Breast epithelium (tissue), 4 donors: ENCODE measurements at places on chromosomes 4 and X. TPM values are rescaled to one million over a fixed set of nuclear protein-coding genes. Genes with fewer than 3 reads are reported as not detected.
A peak's percentile ranks its signal among the peaks of the same experiment; 100 is the strongest.

DNA sequence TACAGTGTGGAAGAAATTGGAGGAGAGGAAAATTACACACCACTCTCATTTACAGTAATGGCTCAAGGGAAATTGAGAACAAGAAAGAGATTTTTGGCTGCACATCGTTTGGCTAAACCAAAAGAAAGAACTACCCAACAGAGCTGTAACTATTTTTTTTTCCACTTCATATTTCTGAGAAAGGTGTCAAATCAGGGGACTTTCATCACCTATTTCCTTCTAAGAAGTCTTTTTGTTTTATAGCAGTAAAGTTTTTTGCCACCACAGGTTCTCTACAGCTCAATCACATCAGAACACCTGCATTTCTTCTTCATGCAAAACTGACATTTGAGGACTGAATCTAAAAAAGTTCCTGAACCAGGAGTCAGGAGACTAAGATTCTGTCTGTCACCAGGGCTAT, 57.5 kb upstream of the TNIP3 start:
- H3K27ac ChIP-seq = no peak overlapping the region
- no peaks in the 10 kb centered on the region for H3K27me3 ChIP-seq
- no peak for DNase-seq
- H3K36me3 ChIP-seq = no peaks in the 10 kb centered on the region
- H3K4me1 ChIP-seq = no peaks in the 10 kb centered on the region
- H3K4me3 ChIP-seq = no peak overlapping the region

- DNase-seq = no peak
- H3K27me3 ChIP-seq = peaks cover 32% of the 10 kb centered on the region
- no peaks in the 10 kb centered on the region for H3K4me1 ChIP-seq
- H3K27ac ChIP-seq = no peak overlapping the region
- no peaks in the 10 kb centered on the region for H3K36me3 ChIP-seq
These were observed 176.2 kb upstream of the CXorf66 start for GRCh38 chrX:140141444-140142029.

- H3K4me3 ChIP-seq = no peak overlapping the region
- H3K27ac ChIP-seq = no peak overlapping the region
- no peaks in the 10 kb centered on the region for H3K4me1 ChIP-seq
- no peaks in the 10 kb centered on the region for H3K27me3 ChIP-seq
These were observed 26.0 kb downstream of the SMIM43 start for GRCh38 chr4:121738780-121739535.

- H3K4me3 ChIP-seq = no peak overlapping the region
- DNase-seq = no peak
- H3K27ac ChIP-seq = no peak overlapping the region
- H3K36me3 ChIP-seq = no peaks in the 10 kb centered on the region
- H3K4me1 ChIP-seq = no peaks in the 10 kb centered on the region
These were observed 21.8 kb upstream of the PPA2 start for GRCh38 chr4:105495667-105496066.

DNA sequence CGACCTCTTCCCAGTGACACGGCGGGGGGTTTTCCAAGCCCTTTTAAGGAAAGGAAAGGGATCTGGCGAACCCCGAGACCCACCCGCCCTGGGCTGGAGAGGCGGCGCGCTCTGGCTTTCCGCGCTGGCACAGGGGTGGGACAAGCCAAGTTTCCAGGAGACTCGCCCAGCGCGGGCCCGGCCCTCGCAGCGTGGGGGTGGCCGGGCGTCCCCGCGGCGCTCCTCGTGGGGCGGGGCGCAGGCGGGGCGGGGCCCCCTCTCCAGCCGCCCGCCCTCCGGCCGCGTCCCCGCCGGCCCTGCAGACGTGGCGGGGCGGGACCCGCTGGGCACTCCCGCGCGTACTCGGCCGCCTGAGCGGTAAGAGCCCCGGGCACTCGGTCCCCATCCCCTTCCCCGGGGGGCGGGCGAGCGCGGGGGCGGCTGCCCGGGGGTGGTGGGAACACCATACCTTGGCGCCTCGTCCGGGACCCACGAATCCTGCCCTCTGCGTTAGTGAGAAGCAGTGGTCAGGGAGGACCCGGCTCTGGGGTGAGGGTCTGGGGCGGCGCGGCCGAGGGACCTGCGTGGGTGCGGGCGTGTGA, at the start of gene FAM114A1:
Gene FAM114A1, plus strand, starts transcription at position 329 of the 581 bp plus-strand sequence. CDS start 10,273 bp downstream, outside the sequence.
- H3K27ac ChIP-seq = peak within 1 kb of the TSS; percentile 95
- peak within 1 kb of the TSS; percentile 93 for H3K4me3 ChIP-seq
- peak; percentile 51 for DNase-seq
- H3K27me3 ChIP-seq = no peaks in the 10 kb centered on the region
- H3K4me1 ChIP-seq = no peaks in the 10 kb centered on the region
- no peaks in the 10 kb centered on the region for H3K36me3 ChIP-seq

DNA sequence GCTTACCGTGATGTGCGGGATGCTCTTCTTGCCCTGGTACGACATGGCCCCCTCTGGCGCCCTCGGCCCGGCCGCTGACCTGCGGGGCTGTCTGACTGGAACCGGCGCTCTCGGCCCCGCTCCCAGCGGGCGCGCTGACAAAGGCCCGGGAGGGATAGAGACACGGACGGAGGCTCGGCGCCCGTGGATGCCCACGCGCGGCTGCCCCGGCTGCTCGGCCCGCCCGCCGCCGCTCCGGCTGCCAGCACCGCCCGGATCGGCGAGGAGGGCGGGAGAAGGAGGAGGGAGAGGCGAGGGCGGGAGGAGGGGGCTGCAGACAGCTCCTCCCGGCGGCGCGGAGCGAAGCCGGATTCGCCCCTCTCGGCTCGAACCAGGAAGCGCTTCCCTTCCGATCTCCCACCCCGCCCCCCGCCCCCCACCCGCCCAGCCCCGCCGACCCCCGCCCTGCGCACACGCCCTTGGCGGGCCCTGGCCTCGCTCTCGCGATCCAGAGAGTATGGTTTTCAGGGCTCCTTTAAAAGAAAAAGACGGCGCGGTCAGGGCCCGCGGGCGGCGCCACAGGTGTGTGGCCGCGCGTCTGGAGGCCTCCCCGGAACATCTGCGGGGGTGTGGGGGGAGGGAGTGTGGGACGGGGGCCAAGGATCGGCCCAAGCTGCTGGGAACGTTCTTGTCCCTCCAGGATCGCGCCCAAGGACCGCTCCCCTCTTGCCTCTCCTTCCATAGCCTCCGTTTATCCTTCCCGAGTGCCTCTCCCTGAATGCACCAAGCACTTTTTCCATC, 4.5 kb downstream of the CRMP1 start:
- H3K36me3 ChIP-seq = no peaks in the 10 kb centered on the region
- peak overlapping the region; percentile 52 for H3K4me3 ChIP-seq
- no peak overlapping the region for H3K27ac ChIP-seq

DNA sequence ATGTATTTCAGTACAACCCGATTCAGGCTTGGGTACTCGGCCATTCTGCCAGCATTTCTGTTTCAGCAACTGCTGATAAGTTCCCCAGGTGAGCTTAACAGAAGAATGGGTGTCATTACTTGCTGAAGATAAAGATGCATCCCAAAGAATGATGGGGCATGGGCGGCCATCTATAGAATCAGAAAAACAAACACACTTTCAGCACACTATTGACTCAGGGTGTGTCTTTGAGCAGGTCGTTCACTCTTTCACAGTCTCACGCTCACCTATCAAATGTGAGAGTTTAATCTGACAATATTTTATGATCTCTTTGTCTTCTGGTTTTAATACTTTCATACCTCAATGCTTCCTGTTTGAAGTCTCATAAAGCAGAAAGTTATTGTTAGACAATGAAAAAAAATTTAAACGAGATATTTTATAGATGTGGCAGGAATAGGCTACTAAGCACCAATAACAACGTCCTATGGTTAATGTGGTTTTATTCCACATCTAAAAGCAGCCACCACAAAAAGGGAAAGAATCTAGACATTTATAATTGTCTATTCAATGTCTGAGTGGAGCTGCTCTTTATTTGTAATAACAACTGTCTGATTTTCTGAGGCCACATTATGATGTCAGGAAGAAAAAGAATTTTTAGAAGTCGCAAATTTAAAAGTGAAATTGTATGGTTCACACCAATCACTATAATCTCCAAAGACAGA, 17.0 kb downstream of the GASK1B start:
- no peak overlapping the region for H3K4me3 ChIP-seq
- no peaks in the 10 kb centered on the region for H3K36me3 ChIP-seq

DNA sequence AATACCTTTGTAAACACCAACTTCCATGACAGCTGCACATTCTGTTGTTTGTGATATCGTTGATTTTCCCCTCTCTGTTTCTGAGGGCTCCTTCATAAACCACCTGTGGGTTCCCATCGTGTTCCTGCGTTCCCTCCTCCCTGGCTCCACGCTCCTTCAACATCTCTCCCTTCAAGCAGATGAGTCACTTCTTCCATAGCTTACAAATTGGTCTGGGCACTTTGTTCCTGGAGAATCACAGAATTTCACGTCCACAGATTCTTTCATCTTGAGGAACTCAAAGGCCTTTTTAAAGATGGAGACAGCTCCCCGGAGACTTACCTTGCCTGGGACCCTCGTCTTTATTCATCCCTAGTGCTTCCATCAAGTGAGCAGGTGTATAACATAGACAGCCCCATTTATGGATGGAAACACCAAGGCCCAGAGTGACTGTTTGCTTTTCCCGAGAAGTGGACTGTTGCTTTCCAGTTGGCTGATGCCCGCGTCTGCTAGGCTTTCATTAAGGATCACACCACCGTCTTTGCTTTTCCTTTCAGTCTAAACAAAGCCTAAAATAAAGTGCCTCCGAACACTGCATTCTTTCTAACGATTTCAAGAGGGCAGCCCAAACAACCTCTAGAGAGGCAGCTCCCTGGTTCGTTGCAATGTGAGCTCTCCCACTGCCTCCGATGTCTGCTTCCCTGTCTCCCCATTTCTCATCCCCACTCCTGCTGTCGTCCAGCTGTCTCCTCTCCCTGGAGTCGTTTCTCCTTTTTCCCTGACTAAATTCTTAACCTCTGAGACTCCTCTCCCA, 146.3 kb upstream of the STX18 start:
- no peaks in the 10 kb centered on the region for H3K4me1 ChIP-seq
- H3K27me3 ChIP-seq = no peaks in the 10 kb centered on the region
- H3K27ac ChIP-seq = no peak overlapping the region
- no peak overlapping the region for H3K4me3 ChIP-seq
- no peak for DNase-seq

GRCh38 chr4:70637239-70637913, 8.8 kb downstream of the ENAM start:
- no peaks in the 10 kb centered on the region for H3K36me3 ChIP-seq
- no peak overlapping the region for H3K4me3 ChIP-seq
- H3K27ac ChIP-seq = no peak overlapping the region
- H3K4me1 ChIP-seq = no peaks in the 10 kb centered on the region

GRCh38 chrX:144335402-144335801, 451.5 kb downstream of the UBE2NL start:
- no peak overlapping the region for H3K4me3 ChIP-seq
- H3K27ac ChIP-seq = no peak overlapping the region
- no peaks in the 10 kb centered on the region for H3K36me3 ChIP-seq
- H3K27me3 ChIP-seq = no peaks in the 10 kb centered on the region

- no peaks in the 10 kb centered on the region for H3K27me3 ChIP-seq
- no peak for DNase-seq
- H3K4me3 ChIP-seq = no peak overlapping the region
- no peaks in the 10 kb centered on the region for H3K4me1 ChIP-seq
These were observed 6.7 kb upstream of the SH3BP2 start for GRCh38 chr4:2786152-2786671.

GRCh38 chr4:40486534-40486933, 143.1 kb downstream of the RBM47 start:
- H3K36me3 ChIP-seq = no peaks in the 10 kb centered on the region
- H3K27me3 ChIP-seq = no peaks in the 10 kb centered on the region
- peak overlapping the region; percentile 4 for H3K27ac ChIP-seq
- DNase-seq = no peak
- H3K4me1 ChIP-seq = no peaks in the 10 kb centered on the region
- H3K4me3 ChIP-seq = no peak overlapping the region

GRCh38 chrX:69551421-69552009, 47.4 kb downstream of the NALF2 start:
- no peaks in the 10 kb centered on the region for H3K4me1 ChIP-seq
- no peak overlapping the region for H3K4me3 ChIP-seq
- no peaks in the 10 kb centered on the region for H3K36me3 ChIP-seq
- no peaks in the 10 kb centered on the region for H3K27me3 ChIP-seq

DNA sequence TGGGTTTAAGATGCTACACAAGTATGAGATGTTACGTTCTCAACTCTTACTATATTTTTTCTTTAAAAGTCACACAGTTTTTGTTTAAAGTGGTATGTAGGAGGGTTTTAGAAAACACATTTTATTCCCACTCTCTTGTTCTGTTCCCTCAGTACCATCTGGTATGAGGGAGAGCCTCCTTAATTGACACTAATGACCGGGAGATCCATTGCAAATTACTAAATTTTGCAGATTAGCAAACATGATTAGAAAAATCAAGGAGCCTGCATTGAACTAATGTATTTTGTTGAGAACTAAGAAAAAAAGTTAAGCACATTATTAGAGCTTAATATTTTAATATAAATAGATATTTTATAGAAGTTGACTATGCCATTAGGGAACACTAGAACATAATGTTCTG, 87.3 kb upstream of the UNC5C start:
- DNase-seq = no peak
- no peaks in the 10 kb centered on the region for H3K36me3 ChIP-seq
- H3K4me1 ChIP-seq = no peaks in the 10 kb centered on the region

DNA sequence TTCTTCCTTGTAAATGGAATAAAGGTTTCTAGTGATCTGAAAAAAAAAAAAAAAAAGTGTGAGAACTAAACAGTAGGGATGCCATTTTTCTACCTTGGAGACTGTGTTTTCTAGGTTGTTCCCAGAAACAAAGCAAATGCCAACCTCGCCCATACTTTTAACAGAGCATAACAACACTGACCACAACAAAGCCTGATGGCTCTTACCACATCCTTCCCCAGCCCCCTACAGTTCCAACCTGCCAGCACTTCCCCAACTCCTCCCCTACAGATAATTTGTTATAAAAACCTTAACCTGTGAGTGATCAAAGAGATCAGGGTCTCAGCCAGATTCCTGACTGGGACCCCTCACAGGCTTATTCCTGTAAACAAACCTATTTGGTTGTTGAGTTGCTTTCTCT, 940.0 kb downstream of the SH3BGRL start:
- H3K27ac ChIP-seq = no peak overlapping the region
- H3K4me3 ChIP-seq = no peak overlapping the region
- peaks cover 16% of the 10 kb centered on the region for H3K27me3 ChIP-seq
- DNase-seq = no peak
- H3K4me1 ChIP-seq = no peaks in the 10 kb centered on the region

- H3K4me3 ChIP-seq = no peak overlapping the region
- no peak for DNase-seq
- H3K36me3 ChIP-seq = no peaks in the 10 kb centered on the region
- H3K4me1 ChIP-seq = no peaks in the 10 kb centered on the region
- peaks cover 5% of the 10 kb centered on the region for H3K27me3 ChIP-seq
These were observed 20.3 kb upstream of the FAM9C start for GRCh38 chrX:13064599-13065143.

The AKAP14 gene
- not detected for total RNA-seq

The SMS gene
- total RNA-seq = 64.7 TPM

The RXFP1 gene
- 0.15 TPM for total RNA-seq

The AADAT gene
- total RNA-seq = 6.2 TPM

The CCKAR gene
- not detected for total RNA-seq

The GRID2 gene
- under 0.01 TPM for total RNA-seq

The RHOH gene
- 9.7 TPM for total RNA-seq
